NCI-H345 (cell line): ENCODE measurements at places on chromosomes 6 and 20.

- DNase-seq: no peak
Observed at GRCh38 chr6:26319405-26320128, 45.4 kb upstream of the BTN3A2 start.

DNA sequence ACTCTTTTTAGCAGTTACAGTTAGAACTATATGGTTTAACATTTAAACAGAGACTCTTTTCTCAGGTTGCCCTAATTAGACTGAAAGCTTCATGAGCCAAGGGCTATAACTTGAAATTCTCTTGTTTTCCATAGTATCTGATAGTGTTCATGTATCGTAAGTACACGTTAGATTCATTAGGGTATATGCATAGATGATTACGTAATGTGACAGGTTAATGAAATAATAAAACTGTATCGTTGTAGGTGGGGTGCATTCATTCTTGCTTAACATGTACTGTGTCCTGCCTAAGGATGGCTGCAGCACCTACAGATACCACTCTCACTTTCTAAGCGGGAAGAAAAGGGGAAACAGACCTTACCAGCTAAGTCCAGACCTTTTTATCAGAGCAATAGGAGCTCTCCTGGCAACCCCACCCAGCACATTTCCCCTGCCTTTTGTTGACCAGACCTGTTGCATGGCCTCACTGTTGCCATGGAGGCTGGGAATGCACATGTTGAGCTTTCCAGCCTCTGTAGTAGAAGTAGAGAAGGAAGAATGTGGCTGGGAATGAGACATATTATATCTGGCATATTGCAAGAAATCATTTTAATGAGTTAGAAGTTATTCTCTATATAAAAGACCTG is 83.0 kb downstream of the MAP3K4 start:
- no peak for DNase-seq

GRCh38 chr6:13248994-13249393 is 79.3 kb downstream of the TBC1D7 start:
- no peak for DNase-seq

DNA sequence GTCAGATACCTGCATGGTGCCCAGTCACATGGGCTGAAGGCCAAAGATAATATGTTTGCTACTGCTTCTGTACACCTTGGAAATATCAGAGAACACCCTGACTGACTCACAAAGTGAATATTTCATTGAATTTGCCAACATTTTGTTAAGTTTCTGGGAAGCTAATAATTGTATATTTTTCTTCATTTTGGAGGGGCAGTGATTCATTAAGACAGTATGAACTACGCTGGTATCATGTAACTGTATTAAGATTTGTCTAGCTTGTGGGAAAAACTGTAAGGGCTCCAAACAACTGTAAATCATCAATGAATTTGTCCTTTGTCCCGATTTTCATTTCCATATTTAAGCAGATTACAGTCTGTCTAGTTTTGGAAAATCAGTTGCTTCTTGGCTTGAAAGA is 102.3 kb upstream of the CCN2 start:
- DNase-seq: no peak

GRCh38 chr6:142925575-142926110 is 19.3 kb downstream of the HIVEP2 start:
- no peak for DNase-seq
